ENCODE measurements at places on chromosomes 13 and 19. TPM values are rescaled to one million over a fixed set of nuclear protein-coding genes. Genes with fewer than 3 reads are reported as not detected.
A peak's percentile ranks its signal among the peaks of the same experiment; 100 is the strongest.

- peaks cover 26% of the 10 kb centered on the region for H3K4me1 ChIP-seq
- H3K4me3 ChIP-seq, result peak within 1 kb of the TSS; percentile 100
- peak within 1 kb of the TSS; percentile 96 for H3K27ac ChIP-seq
- H3K27me3 ChIP-seq, result no peaks in the 10 kb centered on the region
- DNase-seq, result peak; percentile 87
These were observed at the start of gene DENND1C for GRCh38 chr19:6481541-6482342. Gene DENND1C, minus strand, starts transcription at chr19:6481787. Its CDS starts 92 bp downstream, at chr19:6481695.

GRCh38 chr13:102928941-102929675 is 83.3 kb downstream of the ERCC5 start:
- H3K4me1 ChIP-seq, result no peaks in the 10 kb centered on the region
- no peak overlapping the region for H3K27ac ChIP-seq
- peaks cover 12% of the 10 kb centered on the region for H3K27me3 ChIP-seq
- no peak for DNase-seq

AP1M2 gene
- not detected for total RNA-seq

RTBDN gene
- total RNA-seq, result not detected

- peaks cover 32% of the 10 kb centered on the region for H3K36me3 ChIP-seq
- peaks cover 6% of the 10 kb centered on the region for H3K4me1 ChIP-seq
- no peak overlapping the region for H3K4me3 ChIP-seq
- DNase-seq, result peak; percentile 36
- H3K27me3 ChIP-seq, result no peaks in the 10 kb centered on the region
- H3K27ac ChIP-seq, result peak overlapping the region; percentile 8
These were observed 12.1 kb downstream of the TYK2 start for GRCh38 chr19:10368101-10368803.
